ENCODE measurements at places on chromosomes 1 and 21. TPM values are rescaled to one million over a fixed set of nuclear protein-coding genes. Genes with fewer than 3 reads are reported as not detected.

GRCh38 chr1:77673716-77674355 lies 8.6 kb downstream of the ZZZ3 start:
- peak; percentile 26 for DNase-seq

GRCh38 chr1:26844424-26845196 lies 18.1 kb downstream of the ZDHHC18 start:
- DNase-seq = peak; percentile 34

DNA sequence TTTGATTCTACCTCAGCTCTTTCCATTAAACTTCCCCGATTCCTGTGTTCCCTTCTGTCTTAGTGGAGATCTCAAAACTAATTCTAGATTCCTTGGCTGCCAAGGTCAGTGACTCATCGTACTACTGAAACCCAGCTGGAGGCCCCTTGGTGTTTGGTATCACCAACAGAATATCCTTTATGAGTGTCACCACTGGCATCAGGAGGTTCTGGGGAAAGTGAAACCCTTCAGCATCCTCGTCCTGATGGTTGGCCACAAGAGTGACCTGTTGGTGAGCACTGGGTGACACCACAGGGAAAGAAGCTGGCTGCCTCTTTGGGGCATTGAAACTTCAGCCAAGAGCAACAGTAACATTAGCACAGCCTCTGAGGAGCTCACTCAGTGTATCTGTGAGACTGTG lies 9.6 kb downstream of the RAB42 start:
- DNase-seq = peak; percentile 99

GRCh38 chr1:159598196-159598595 lies 10.6 kb downstream of the APCS start:
- DNase-seq = peak; percentile 97

DNA sequence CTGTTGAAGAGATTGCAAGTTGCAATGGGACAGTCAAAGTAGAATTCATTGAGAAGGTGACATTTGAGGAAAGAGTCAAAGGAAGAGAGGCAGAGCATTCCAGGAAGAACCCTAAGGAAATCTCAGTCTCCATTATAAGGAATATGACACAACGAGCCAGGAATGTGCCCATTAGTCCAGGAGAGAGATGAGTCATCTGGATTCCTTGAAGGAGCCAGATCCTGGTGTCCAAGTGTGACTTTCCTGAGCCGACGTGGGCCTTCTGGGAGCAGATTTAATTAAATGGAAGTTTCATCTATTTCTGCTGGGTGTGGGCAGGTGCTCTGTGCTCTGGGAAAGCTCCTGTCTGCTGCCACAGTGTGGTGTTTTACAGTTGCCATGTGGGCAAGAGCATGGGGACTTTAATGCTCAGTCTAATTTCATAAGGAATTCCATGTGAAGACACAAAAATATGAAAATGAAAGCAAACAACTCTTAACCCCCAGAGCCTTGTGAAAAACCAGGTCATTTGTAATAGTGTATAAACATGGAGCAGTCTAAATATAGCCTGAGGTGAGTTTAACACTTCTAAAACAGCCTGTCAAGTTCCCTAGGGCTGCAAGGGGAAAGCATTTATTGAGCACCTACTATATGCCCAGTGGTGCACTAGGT lies 111.4 kb upstream of the ARTN start:
- peak; percentile 99 for DNase-seq

DNA sequence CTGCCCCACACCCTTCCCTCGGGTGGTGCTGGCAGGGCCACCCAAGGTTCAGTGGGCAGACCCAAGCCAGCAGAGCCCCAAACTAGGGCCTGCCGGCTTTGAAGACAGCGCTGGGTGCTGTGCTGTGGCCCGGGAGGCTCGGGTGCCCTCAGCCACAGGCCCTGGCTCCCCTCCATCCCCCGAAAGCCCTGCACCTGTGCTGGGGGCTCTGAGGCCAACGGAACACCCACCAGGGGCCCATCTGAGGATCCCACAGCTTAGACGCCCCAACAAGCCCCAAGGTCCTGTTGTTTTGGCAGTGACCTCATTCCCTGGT lies 8.6 kb downstream of the ITGB2 start:
- DNase-seq = no peak

DNA sequence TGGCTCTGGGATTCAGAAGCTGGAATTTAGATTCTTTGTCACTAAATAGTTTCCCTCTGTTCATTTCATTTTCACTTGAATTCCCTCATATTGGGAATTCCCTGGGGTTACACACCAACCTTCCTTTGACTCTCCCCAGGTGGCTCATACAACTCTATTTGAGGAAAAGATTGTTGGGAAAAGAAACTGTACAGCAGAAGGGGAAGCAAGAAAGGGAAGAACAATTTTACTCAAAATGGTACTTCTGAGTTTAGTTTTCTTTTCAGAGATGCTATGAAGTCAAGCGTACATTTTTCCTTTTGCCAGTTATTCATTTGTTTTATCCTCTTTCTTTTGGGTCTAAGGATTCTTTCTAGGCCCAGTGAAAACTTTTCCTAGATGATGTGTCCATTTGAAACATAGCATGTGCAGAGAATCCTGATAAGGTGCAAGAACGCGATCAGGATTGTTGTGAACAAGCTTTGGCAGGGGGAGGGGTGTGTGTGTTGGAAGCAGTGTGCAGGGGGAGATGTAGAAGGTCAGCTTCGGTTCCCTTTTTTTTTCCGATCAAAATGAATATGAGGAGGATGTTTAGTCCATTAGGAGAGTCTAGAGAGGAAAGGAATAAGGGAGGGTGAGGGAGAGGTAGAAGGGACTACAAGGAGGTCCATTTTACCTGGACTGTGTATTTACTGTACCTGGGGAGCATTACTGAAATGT lies 26.8 kb upstream of the CD1D start:
- DNase-seq = no peak

GRCh38 chr1:205129447-205130029 lies 7.8 kb upstream of the RBBP5 start:
- no peak for DNase-seq

DNA sequence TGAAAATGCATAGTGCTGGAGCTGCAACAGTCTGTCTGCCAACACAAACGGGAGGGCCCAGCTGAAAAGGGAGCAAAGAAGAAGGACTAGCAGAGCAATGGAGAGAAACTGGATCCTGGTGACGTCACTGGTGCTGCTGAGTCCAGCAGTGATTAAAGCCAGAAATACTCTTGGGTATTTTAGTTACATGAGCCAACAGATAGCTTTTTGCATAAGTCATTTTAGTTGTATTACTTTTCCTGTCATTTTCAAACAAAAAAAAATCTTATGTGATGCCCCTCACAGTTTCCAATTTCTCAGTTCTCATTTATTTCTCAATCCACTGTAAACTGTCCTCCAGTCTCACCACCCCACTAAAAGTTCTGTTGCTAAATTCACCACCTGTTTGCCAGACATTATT lies 38.7 kb upstream of the NEK7 start:
- peak; percentile 83 for DNase-seq

GRCh38 chr1:220755309-220755708 lies 7.2 kb downstream of the MTARC2 start:
- no peak for DNase-seq

- peak; percentile 69 for DNase-seq
Observed at GRCh38 chr1:222283147-222283768, 264.6 kb downstream of the HHIPL2 start.

The FAM177B gene
- not detected for total RNA-seq

The FAAH gene
- total RNA-seq = 0.69 TPM

GRCh38 chr21:31660591-31660990 lies 1.1 kb downstream of the SOD1 start:
- no peak for DNase-seq

- no peak for DNase-seq
Observed at GRCh38 chr1:18573170-18573569, 57.5 kb upstream of the PAX7 start.

GRCh38 chr1:27430903-27431600 lies 38.6 kb downstream of the GPR3 start:
- DNase-seq = peak; percentile 43

The S100A5 gene
- total RNA-seq = not detected

DNA sequence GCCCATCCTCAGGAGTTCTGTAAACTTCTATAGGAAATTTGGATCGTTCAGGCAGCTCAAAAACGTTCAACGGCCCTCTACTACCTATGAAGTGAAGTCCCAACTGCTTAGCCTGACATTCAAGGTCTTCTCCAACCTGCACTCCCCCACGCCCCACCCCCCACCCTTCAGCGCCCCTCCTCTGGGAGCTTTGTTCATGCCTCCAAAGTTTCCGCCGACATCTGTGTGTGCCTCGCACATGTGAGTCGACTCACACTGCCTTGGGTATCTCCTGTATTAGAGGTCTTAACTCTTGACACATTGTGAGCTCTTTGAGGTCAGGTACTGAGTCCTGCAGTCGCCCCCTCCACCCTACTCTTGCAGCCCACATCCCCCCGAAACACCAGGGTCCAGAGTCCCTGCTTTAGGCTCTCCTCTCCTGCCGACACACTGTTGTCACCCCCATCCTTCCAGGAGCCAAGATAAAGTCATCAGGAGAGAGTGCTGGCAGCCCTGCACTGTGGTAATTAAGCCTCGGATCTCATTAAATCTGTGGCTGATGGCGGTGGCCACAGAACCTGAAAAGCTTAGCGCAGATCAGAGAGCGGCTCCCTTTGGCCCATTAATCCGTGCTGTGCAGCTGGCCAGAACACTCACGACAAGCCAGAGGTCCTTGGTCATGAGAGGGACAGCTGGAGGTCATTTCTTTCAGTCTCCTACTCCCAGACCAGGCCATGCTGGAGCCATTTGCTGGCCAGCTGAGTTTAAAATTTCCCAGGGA lies 1.4 kb upstream of the PAFAH2 start:
- no peak for DNase-seq

DNA sequence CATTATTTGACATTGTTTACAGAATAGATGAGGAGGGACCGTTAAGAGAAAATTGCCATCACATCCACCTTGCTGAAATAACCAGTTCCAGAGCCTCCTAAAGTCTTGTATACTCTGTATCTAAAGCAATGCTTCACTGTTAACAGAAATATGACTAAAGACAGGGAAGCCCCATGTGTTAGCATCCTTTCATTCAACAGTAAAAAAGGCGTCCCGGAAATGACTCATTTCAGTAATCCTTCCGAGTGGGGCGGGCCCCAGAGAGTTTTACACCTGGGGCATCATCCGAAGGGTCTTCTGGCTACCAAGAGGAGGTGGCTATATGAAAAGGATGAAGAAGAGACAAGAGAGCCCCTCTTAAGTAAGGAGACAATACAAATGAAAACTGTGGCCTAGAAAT lies 227.2 kb downstream of the SLC45A1 start:
- no peak for DNase-seq

The FCER1G gene
- not detected for total RNA-seq

- DNase-seq = no peak
Observed at GRCh38 chr1:45752014-45752413, 1.6 kb upstream of the IPP start.

- DNase-seq = peak; percentile 55
Observed at GRCh38 chr1:22639286-22639685, 2.9 kb downstream of the C1QA start.

GRCh38 chr1:6483017-6483760 lies 8.3 kb downstream of the PLEKHG5 start:
- DNase-seq = no peak

DNA sequence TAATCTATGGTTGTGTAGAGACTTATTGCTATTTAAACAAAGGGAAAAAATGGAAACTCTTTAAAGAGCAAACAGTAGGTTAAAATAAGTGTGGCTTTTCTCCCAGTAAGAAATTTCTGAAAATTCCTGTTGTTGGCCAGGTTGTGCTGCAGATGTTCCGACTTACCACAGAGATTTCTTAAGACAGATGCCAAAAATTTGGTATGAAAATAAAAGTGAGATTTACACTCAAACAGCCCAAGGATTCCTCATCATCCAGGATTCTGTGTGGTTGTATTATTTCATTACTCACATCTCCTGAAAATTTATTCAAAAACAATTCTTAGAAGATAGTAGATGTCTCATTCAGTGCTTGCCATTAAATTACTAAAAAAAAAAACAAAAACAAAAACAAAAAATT lies 296.7 kb upstream of the PTBP2 start:
- no peak for DNase-seq

The DDX20 gene
- 28.6 TPM for total RNA-seq

The TENT5C gene
- 4.5 TPM for total RNA-seq

The SSR2 gene
- total RNA-seq = 1,666 TPM

DNA sequence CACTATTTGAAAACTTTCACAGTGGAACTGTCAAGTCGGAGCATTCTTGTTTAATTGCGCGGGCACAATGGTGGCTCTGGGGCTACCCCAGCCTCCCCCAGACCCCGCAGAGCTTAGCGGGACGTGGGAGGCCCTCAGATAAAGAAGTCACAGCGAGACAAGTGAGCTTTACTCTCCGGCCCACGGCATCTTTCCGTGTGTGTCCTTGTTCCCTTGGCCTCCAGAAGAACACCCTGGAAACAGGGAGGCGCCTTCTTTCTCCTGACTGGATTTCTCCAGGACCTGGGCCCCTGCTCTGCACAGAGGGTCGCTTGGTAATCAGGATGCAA lies 382.8 kb downstream of the RRAGC start:
- no peak for DNase-seq

DNA sequence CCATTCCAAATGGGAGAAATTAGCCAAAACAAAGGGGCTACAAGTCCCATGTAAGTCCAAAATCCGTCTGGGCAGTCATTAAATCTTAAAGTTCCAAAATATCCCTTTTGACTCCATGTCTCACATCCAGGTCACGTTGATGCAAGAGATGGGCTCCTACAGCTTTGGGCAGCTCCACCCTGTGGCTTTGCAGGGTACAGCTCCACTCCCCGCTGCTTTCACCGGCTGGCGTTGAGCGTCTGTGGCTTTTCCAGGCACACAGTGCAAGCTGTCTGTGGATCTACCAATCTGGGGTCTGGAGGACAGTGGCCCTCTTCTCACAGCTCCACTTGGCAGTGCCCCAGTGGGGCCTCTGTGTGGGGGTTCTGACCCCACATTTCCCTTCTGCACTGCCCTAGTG lies 130.2 kb downstream of the TPR start:
- peak; percentile 32 for DNase-seq

- no peak for DNase-seq
Observed at GRCh38 chr1:98490099-98490498, 171.4 kb upstream of the SNX7 start.

- no peak for DNase-seq
Observed at GRCh38 chr1:54296666-54297065, 96.7 kb downstream of the MRPL37 start.

The LMO4 gene
- total RNA-seq = 87.1 TPM

The DNAI4 gene
- 4.3 TPM for total RNA-seq

DNA sequence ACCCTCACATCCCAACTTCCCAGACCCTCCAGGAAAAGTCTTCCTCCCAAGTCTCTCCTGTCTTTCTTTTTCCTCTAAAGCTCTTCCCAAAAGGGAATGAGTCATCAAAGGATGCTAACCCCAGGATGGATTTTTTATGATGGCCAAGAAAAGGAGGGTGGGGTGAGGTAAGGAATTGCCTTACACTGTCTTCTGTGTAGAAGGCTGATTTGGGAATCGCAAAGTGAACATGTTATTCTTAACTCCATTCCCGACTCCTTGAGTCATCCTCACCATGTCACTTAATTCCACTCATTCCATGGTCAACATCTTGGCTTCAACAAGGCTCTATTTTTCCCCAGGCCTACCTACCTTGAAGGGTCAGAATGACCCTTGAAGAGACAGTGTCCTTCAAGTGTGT lies 44.0 kb downstream of the TBX15 start:
- peak; percentile 68 for DNase-seq

DNA sequence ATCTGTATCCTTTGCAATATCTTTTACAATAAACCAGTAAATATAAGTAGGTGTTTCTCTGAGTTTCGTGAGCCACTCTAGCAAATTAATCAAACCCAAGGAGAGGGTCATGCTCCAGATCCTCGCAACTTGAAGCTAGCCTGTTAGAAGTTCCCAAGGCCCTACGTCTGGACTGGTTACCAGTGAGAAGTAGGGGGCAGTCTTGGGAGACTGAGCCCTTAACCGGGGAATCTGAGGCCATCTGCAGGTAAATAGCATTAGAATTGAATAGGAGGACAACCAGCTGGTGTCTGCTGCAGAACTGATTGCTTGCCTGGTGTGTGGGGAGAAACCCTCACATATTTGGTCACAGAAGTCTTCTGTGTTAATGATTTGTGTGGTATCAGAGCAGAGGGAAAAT lies 190.5 kb downstream of the RYR2 start:
- DNase-seq = no peak
